Erythroblast (primary cell): ENCODE measurements at places on chromosomes 1 and 21.
A peak's percentile ranks its signal among the peaks of the same experiment; 100 is the strongest.

GRCh38 chr1:19272064-19272463, 16.5 kb downstream of the AKR7A3 start:
- no peak for DNase-seq

GRCh38 chr1:222523852-222524251, 24.1 kb downstream of the HHIPL2 start:
- no peak for DNase-seq

DNA sequence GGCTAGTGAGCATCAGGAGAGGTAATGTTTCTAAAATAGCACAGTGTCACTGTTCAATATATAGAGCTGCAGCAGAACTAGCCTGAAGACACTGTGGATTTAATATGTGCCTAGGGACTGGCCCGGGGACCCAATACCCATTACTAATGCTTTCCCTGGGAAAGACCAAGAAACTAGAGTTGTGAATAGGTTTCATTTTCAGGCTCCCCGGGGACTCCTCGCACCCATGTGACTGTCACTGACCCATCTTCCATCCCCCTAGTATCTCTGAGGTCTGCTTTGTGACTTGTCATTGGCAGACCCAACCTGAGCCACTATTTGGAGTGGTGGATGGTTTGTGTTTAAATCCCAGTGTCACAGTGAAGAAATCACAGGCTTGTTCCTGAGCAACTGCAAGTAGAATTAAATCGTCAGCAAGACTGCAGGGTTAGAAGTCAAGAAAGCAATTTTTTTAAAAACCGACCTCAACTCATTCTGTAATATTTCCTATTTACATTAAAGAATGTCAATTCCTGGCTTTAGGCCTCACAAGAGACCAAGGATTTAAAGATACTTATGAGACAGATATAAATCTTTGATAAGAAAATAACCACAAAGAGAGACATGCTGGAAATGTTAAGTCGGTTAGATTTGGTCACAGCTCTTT, 130.0 kb upstream of the TNR start:
- no peak for DNase-seq

DNA sequence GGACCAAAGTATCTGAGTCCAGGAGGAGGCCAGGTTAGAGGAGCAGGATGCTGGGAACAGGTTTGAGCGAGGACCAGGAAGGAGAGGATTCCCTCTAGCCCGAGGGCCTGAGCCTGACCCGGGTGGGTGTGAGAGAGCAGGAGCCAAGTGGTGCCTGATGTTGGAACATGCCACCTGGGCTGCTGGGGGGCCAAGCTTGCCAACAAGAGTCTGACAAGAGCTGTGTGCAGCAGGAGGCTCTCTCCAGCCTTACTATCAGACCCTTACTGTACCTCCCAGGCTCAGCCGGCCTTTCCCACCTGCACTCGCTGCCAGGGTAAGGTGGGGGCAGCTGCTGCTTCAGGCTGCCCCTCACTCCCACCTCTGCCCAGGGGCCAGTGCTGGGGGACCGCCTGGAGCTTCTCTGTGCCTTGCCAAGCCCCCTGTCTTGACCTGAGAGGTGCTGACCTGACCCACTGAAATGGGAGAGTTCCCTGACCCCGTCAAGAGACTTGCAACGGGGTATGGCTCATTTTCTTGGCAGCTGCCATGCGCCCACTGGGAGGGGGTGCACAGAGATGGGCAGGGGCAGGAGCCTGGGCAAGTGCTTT, 159.6 kb upstream of the VAMP3 start:
- DNase-seq: no peak

- DNase-seq: no peak
Observed at GRCh38 chr21:42841156-42841915, 38.0 kb downstream of the WDR4 start.

- no peak for DNase-seq
Observed at GRCh38 chr1:114139540-114139939, 14.1 kb downstream of the SYT6 start.

- peak; percentile 62 for DNase-seq
Observed at GRCh38 chr1:55244476-55245099, 29.4 kb upstream of the USP24 start.

DNA sequence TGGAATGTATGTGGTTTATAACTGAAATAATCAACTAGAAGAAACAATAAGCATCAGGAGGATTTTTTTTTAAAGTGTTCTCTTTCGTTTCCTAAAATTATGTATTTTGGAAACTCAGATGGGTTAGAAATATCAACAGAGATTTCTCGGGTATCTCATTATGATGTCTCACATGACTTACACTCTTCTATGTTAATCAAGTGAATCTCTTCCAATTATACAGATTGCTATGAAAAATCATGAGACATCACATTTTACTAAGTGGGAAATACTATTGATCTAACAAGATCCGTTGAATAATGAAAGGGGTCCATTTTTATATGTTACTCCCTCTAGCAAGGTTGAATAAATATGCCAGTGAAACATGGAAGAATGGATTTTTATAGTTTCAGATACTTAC, 54.7 kb upstream of the NRIP1 start:
- no peak for DNase-seq

GRCh38 chr1:85128316-85128715, 72.5 kb downstream of the SYDE2 start:
- DNase-seq: no peak

DNA sequence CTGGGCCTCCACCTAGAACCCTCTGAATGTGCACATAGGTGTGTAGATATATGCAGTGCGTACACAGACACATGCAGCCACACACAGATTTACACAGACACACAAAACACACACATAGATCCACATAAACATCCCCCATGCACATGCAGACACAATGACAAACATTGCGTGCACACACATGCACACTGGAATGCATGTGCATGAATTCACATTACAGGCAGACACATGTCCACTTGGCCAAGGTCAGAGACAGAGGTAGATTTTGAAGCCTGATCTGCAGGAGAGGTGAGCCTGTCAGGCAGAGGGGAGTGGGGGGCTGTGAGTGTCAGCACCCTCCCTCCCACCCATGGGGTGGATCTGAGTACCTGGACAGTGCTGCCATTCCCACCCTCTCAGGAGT, 338.5 kb downstream of the PTPRU start:
- DNase-seq: no peak

DNA sequence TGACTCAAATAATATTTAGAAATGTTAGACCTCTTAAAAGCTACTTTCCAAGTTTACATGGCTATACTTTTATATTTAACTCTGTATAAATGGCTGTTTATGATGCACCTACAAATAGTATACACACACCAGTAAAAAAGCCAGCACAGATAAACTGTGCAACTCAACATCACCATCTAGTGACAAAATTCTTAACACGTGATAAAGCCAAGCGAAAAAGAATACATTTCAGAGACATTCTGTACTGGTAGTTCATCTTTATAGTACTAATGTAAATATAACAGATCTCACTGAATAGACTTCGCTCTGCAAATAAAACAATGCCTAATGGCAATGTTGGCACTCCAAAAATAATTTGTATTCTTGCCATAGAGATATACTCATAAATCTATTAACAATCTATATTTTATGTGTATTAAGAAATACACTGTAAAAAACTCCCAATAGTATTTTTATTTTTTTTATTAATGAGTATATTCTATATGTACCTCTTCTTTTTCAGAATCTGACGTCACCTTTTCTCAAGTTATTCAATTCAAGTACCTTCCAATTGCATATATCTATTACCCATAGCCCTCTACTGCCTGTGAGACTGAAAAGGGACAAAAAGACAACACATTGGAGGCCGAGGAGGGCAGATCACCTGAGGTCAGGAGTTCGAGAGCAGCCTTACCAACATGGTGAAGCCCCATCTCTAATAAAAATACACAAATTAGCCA, 100.2 kb downstream of the DPYD start:
- DNase-seq: peak; percentile 15

DNA sequence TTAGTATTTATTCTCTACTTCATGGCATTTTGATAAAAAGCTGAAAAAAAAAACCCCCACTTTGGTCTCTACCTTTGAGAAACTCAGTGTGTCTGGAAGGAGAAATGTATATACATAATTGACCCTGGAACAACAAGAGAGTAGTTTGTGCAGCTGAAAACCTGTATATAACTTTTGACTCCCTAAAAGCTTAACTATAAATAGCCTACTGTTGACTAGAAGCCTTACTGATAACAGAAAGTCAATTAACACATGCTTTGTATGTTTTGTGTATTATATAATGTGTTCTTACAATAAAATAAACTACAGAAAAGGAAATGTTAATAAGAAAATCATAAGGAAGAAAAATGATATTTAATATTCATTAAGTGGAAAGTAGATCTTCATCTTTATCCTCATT, 88.0 kb downstream of the NEK7 start:
- no peak for DNase-seq

- DNase-seq: no peak
Observed at GRCh38 chr1:220696226-220696862, 6.2 kb downstream of the C1orf115 start.

DNA sequence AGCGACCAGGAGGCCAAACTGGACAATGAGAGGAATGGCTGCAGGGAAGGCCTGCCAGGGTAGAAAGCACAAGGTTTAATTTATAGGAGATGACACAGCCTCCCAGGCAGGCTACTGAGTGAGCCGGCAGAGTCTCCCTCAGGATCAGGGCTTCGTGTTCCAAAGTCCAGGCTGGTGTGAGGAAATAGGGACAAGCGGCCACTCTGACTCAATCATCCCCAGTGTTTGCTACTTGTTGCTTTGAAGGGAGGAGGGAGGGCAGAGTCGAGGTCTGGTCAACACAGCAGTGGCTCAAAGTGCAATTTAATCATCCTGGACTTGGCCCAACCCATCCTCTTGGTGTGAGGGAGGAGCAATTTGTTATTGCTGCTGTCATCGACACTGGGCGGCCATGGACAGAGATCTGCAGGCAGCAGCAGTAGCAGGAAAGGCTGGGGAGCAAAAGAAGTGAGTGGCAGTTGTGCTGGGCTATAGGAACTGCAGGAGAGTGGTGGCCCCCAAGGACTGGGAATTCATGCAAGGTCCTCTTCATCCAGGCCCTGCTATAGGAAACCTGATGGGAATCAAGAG, 27.5 kb downstream of the TBX15 start:
- no peak for DNase-seq

DNA sequence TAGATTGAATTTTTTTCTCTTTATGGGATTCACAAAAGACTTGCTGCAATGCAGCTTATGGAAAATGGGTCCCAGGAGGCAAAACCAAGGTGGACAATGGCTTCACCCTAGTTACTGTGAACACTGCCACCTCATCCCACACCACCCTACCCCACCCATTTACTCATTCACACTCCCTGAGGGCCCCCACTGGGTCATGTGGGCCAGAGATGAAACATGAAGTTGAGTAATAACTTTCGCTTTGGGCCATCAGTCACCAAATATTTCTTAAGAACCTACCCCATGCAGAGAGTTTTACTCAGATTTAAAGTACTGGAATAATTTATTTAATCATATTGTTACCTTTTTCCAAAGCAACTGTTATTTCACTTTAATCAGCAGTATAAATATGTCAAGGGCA, 191.8 kb downstream of the TPR start:
- peak; percentile 3 for DNase-seq

GRCh38 chr1:226322986-226323385, 14.0 kb upstream of the LIN9 start:
- DNase-seq: no peak

GRCh38 chr1:227940791-227941241, 6.9 kb downstream of the WNT9A start:
- DNase-seq: no peak

- peak; percentile 90 for DNase-seq
Observed at GRCh38 chr1:150976879-150977694, 2.5 kb upstream of the CERS2 start.

- DNase-seq: no peak
Observed at GRCh38 chr1:22418933-22419382, 32.7 kb upstream of the ZBTB40 start.

- no peak for DNase-seq
Observed at GRCh38 chr1:99749504-99750347, 16.7 kb downstream of the FRRS1 start.
